ENCODE measurements at places on chromosomes 1 and 21. TPM values are rescaled to one million over a fixed set of nuclear protein-coding genes. Genes with fewer than 3 reads are reported as not detected.
A peak's percentile ranks its signal among the peaks of the same experiment; 100 is the strongest.

The KRTAP13-2 gene
- total RNA-seq = not detected

- no peak for DNase-seq
These were observed 206.0 kb downstream of the SETD4 start for GRCh38 chr21:35854281-35854680.

GRCh38 chr1:101235696-101236515 lies 913 bp upstream of the S1PR1 start:
- DNase-seq = peak; percentile 90

The WNT4 gene
- total RNA-seq = not detected

The ANGPTL3 gene
- total RNA-seq = not detected

The LAD1 gene
- total RNA-seq = not detected

The SPRR1A gene
- total RNA-seq = not detected

GRCh38 chr1:54010415-54011117 lies 7.4 kb downstream of the LDLRAD1 start:
- no peak for DNase-seq

GRCh38 chr1:113872219-113872935 lies 865 bp upstream of the PTPN22 start:
- DNase-seq = peak; percentile 29

DNA sequence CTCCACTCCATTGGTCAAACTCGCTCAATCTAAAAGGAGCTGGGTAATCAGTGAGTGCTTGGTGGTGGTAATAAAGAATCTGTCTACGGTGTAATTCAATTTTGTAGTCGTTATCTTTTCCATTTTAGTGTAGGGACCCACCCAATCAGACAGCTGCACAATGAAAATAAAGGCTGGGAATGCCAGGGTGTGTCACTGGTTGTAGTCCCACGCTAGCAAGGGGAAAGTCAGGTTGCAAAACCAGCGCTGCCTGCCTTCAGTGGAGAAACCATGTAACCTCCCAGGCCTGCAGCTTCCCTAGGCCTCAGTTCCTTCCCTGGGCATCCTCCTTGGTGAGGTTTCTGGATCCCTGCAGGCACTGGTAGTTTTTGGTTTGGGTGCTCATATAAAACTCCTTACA lies 49.4 kb upstream of the PPP2R5A start:
- no peak for DNase-seq

- no peak for DNase-seq
These were observed 657.4 kb upstream of the ADGRL4 start for GRCh38 chr1:79663916-79664315.

GRCh38 chr1:98688110-98688739 lies 26.7 kb downstream of the SNX7 start:
- DNase-seq = no peak

The JAK1 gene
- total RNA-seq = 139 TPM

GRCh38 chr1:207423560-207424292 lies 30.4 kb upstream of the CR2 start:
- no peak for DNase-seq

DNA sequence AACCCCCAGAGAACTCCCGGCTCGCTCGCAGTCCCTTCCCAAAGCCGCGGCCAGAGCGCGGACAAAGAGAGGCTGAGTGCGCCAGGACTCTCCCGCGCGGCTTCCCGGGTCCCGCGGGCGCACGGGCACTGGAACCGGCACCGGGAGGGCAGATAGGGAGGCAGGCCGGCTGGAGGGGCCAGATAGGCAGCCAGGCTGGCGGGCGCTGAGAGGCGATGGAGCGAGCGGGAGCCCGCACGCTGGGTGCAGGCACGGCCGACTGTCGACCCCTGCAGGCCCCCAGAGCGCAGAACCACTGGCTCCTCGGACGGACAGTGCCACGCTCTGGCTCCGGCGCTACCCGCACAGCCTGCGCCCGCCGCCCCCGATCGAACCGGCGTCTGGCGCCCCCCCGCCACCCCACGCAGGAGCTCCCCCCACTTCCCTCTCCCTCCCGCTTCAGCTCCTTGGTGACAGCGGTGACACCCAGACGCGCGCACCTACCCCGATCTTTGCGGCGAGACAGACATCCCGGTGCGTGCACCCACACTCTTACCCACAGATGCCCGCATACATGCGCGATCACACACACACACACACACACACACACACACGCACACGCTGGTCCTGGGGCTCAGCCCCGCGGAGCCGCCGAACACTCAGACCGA lies 534 bp downstream of the SLC6A9 start:
- peak; percentile 58 for DNase-seq

The ACKR1 gene
- total RNA-seq = not detected

DNA sequence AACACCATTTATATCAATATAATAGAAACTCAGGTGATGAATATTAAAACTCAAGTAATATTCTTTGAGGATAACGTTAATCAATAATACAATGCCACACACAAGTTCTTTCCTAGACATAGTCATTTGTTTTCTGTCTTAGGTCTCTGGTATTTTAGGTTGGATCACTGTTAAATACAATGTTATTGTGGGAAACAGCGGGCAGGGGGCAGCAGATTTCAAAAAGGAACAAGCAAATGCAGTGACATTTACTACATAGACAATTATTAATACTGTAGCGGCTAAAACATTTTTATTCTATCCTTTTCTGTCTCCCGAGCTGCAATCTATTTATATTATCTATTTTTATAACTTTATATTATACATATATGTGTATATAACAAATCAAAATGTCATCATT lies 186.4 kb upstream of the ZNHIT6 start:
- peak; percentile 30 for DNase-seq

- DNase-seq = no peak
These were observed 1141.6 kb upstream of the ADGRL2 start for GRCh38 chr1:80659161-80659560.

DNA sequence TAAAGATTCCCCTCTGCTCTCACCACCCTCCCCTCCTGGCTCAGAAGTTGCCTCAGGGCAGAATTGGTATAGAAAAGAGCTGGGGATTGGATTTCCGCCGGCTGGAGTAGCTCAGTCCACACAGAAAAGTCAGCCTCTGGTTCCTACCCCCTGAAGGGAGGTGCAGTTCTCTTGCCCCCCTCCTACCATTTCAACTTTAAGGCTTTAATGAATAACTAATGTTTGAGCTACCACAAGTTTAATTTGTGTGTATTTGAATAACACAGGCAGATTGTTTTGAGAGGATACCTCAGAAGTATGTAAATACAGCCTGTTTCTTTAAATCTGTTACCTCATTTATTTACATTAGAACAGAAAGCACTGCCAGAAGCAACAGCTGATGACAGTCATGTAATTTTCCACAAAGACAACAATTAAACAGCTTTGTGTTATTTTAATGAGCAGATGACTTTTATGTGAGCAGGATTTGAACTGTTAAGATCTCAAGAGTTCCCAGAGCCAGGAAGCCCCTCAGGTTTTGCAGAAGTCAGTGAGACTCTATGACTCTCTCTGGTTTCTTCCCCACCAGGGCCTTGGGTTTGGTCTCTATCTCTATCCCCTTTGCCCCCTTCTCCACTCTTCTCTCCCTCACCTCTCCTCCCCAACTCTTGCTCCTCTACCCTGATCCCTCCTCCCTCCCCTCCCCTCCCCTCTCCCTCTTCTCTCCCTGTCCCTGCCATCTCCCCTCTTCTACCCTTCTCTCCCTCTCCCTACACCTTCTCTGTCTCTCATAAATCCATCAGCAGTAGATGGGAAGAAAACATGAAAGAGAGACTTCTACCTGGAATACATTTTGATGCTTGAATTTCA lies 26.3 kb downstream of the DUSP10 start:
- DNase-seq = no peak

DNA sequence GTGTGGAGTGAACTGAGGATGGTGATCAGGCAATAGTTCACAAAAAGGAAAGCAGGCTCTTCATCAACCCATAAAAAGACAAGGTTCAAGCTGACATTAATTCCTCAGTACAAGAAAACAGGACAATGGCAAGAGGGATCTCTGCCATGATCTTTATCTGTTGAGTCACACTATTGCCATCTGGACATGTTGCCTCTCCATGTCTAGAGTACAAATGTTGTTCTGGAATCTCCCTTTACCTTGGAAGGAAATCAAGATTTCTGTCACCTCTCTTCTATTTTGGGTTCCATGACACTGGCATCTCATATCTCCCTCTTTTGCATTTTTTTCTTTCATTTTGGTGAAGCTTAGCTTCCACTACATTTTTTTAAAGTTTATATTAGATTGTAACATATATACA lies 329.1 kb downstream of the USP25 start:
- DNase-seq = no peak

The ZNHIT6 gene
- 19.9 TPM for total RNA-seq

GRCh38 chr1:5962265-5963105 lies 29.7 kb downstream of the NPHP4 start:
- no peak for DNase-seq

DNA sequence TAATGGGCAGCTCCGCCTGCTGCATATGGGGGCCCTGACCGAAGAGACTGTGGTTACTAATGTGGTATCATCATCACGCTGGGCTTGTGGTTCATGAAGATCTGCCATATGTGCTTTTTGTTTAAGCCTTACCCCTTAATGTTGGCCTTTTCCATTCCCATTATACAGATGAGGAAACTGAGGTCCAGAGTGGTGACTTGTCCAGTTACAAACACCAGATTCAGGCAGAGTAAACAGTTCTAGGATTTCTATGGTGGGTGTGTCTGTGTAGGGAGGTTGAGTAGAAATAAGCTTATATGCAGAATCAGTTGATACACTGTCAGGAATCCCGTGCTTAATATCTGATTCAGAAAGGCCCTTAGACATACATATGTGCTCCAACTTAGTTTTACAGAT lies 691 bp downstream of the UTP11 start:
- no peak for DNase-seq

The VCAM1 gene
- total RNA-seq = not detected

The HSF2BP gene
- total RNA-seq = 1.3 TPM

DNA sequence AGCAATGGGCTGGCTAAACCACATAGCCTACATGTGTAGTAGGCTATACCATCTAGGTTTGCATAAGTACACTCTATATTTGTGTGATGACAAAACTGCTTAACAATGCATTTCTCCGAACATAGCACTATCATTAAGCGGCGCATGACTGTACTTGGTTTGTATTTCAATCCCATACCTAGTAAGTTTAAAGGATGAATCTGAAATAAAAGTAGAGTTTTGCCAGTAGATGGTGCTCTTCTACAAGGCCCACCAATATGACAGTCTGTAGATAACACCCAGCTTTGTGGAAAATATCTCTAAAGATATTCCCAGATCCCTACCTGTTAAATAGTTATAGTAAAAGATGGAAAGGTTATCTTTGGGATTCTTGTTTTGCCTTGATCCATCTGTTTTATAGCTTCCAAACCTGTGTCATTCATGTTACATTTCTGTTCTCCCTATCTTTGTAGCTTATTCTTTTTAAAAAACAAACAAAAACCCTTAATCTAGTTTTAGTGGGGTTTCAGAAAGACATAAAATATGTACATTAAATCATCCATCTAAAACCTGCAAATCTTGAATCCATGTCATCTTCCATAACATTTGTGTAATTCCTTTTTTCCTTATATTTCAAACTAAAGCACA lies 33.9 kb upstream of the ASPM start:
- DNase-seq = no peak

The S100A10 gene
- total RNA-seq = 159 TPM

DNA sequence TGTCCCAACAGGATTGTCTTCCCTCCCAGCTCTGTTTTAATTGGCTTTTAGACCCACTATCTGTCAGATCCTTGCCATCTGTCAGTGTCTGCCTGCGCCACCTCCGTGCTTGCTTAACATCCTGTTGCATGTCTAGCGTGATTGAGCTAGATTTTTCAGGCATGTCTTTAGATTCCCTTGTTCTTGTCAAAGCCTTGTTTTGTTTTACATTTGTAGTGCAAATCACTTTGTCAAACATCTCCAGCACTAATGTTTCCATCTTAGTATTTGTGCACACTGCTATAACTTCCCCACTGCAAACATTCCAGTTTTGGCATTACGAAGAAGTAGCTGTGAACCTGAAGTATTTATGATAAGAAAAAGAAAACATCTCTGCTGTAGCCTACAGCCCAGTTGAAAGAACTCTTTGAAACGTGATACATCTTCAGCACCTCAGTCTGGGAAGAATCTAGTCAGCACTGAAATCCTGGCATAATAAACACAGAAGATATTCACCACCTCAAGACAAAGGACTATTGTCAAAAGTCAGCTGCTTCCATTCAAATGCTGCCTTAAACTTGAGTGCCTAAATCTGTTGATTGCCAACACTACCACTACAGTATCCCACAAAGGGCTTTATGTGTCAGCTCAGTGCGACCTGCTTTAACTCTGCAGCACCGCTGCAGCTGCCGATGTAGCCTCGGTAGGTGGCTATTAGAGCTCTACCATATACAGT lies 105.0 kb downstream of the FNBP1L start:
- DNase-seq = peak; percentile 11

The RGSL1 gene
- total RNA-seq = not detected
